NCI-H1436 treated with DMSO at 0.1 percent for 48 hours (cell line): ENCODE measurements at places on chromosomes 1 and 21.

- no peak for DNase-seq
These were observed 64.2 kb upstream of the CR2 start for GRCh38 chr1:207389728-207390464.

DNA sequence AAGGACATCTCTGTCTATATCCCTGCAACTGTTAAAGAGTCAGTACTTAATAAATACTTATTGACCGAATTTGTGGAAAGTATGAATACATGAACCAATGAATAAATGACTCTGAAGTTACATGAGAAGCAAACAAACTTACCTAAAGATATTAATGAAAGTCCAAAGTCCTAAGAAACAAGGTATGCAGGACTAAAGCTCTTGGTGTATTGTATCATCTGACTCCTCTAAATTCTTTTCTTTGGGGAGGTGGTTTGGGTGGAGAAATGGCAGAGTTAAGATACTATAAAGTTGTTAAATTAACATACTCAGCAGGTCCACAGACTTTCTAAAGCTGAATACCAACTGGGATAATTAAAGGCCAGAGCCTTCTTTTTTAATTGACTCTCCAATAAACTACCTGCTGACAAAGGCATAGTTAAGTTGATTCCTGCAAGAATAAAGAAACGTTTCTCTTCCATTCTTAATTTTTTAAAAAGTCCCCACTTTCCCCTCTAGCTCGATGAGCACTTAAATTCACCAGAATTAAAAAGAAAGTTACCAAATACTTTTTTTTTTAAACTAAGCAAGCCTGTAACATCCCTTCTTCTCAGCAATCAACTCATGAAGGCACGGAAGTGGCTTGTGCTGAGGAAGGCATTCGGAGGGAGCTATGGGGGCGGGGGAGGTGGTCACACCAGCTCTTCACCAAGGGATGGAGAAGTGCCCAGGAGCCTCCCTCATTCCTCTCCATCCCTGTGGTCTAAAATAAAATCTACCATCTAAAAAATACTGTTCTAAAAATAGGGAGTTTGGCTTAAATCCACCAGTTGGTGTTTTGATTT, 61.1 kb downstream of the GADD45A start:
- no peak for DNase-seq

- no peak for DNase-seq
These were observed 50.2 kb downstream of the PRRX1 start for GRCh38 chr1:170714163-170714562.

DNA sequence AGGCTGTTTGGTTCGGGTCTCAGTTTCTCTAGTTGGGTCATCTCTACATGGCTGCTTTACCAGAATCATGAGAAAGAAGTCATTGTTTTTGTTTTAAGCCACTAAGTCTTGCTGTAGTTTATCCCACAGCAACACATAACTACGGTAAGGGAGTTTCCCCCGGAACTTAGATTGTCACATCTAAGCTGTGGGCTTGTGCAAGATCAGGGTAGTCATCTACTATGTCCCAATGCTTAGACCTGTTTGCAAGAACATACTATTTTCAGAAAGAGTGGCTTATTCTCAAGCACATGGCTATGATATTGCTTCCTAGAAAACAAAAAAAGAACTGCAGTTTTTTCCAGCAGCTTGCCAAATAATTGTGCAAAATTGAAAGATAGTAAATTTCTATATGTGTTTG, 18.0 kb upstream of the OLIG2 start:
- no peak for DNase-seq

- no peak for DNase-seq
These were observed 47.4 kb upstream of the TNFSF18 start for GRCh38 chr1:173098117-173098516.

GRCh38 chr21:44815852-44816628, 1.8 kb downstream of the SUMO3 start:
- DNase-seq, result no peak
